Aorta (tissue), 5 donors: ENCODE measurements at places on chromosomes 16 and 17. TPM values are rescaled to one million over a fixed set of nuclear protein-coding genes. Genes with fewer than 3 reads are reported as not detected.

DNA sequence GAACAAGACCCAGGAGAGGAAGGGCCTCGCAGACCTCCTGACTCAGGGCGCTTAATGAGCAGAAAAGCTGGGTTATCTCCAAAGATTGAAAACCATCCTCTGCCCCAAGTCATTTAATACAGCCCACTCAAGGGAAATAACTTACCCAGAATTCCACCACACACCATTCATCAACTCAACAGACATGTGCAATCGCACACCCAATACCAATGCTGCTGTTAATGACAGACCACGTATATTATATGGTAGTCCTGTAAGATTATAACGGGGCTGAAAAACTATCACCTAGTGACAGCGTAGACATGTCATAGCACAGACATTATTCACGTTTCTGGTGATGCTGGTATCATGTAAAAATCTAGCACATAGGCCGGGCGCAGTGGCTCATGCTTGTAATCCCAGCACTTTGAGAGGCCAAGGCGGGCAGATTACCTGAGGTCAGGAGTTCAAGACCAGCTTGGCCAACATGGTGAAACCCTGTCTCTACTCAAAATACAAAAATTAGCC is 52.5 kb upstream of the HELZ start:
- DNase-seq = no peak
- no peak overlapping the region for H3K4me3 ChIP-seq
- no peaks in the 10 kb centered on the region for H3K4me1 ChIP-seq
- H3K36me3 ChIP-seq = no peaks in the 10 kb centered on the region

- no peaks in the 10 kb centered on the region for H3K27me3 ChIP-seq
- H3K4me3 ChIP-seq = no peak overlapping the region
- H3K4me1 ChIP-seq = peaks cover 2% of the 10 kb centered on the region
- no peaks in the 10 kb centered on the region for H3K36me3 ChIP-seq
Observed at GRCh38 chr16:79497606-79498350, 102.8 kb downstream of the MAF start.

GRCh38 chr17:39605492-39606433 is 2.0 kb downstream of the NEUROD2 start:
- no peak overlapping the region for H3K4me3 ChIP-seq
- no peaks in the 10 kb centered on the region for H3K4me1 ChIP-seq
- DNase-seq = no peak
- no peaks in the 10 kb centered on the region for H3K36me3 ChIP-seq
- no peaks in the 10 kb centered on the region for H3K27me3 ChIP-seq
- H3K27ac ChIP-seq = no peak overlapping the region

DNA sequence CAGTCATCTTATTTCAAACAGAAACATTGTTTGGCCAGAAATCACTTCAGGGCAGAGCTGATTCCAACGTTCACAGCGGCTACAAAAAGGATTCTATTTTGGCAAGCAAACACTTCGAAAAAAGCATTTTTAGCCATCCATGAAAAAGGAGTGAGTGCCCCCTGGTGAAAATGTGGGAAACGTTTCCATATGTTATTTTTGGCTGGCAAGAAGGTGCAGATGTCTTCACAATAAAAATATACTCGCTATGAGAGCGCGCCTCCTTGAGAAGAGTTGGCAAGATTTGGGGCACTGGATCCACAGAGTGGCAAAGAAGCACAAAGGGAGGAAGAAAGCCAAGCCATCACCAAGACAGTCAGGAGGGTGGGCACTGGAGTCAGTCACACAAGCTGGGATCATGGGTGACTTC is 191.1 kb downstream of the CHD9NB start:
- no peak for DNase-seq
- no peak overlapping the region for H3K27ac ChIP-seq
- H3K36me3 ChIP-seq = no peaks in the 10 kb centered on the region
- no peaks in the 10 kb centered on the region for H3K27me3 ChIP-seq

DNA sequence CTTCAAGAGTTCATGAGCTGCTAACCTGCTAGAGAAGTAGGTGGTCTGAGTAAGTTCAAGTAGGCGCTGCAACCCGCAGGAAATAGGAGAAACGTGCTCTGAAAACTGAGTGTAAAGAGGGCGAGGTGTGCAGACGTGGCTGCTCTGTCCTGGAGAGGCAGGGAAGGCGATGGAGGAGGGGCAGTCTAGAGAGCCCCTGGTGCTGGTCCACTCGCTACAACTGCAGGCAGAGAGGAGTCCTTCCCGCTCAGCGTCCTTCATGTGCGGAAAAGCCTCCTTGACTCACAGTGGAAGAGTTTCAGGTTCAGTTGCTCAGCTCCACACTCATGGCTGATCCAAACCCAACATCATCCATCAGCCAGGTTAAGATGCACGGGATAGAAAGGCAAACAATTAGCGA is 12.1 kb downstream of the ABCA3 start:
- H3K36me3 ChIP-seq = peaks cover 5% of the 10 kb centered on the region
- H3K4me3 ChIP-seq = no peak overlapping the region
- H3K27ac ChIP-seq = no peak overlapping the region
- H3K4me1 ChIP-seq = no peaks in the 10 kb centered on the region
- no peaks in the 10 kb centered on the region for H3K27me3 ChIP-seq

DNA sequence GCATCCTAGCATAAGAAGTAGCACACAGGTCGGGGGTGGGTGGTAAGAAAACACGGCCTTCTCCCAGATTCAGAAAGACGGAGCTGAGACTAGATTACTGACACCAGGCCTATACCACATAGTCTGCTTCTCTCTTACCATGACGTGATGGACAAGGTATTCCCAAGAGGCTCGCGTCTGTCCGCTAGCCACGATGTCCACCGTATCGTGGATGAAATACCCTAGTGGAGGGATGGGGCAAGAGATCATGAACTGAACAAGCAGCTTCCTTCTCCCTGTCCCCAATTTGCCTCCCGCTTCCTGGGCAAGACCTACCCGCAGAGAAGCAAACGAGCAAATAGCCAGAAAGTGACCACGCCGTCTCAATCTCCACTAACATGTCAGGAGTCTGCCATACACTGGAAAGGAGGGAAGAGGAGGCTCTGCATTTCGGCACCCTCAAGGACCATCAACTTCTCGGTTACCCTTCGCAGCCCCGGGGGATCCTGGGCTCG is 820 bp downstream of the TLCD1 start:
- DNase-seq = no peak
- no peak overlapping the region for H3K4me3 ChIP-seq
- peaks cover 6% of the 10 kb centered on the region for H3K36me3 ChIP-seq
- H3K27ac ChIP-seq = no peak overlapping the region
- peaks cover 6% of the 10 kb centered on the region for H3K4me1 ChIP-seq

DNA sequence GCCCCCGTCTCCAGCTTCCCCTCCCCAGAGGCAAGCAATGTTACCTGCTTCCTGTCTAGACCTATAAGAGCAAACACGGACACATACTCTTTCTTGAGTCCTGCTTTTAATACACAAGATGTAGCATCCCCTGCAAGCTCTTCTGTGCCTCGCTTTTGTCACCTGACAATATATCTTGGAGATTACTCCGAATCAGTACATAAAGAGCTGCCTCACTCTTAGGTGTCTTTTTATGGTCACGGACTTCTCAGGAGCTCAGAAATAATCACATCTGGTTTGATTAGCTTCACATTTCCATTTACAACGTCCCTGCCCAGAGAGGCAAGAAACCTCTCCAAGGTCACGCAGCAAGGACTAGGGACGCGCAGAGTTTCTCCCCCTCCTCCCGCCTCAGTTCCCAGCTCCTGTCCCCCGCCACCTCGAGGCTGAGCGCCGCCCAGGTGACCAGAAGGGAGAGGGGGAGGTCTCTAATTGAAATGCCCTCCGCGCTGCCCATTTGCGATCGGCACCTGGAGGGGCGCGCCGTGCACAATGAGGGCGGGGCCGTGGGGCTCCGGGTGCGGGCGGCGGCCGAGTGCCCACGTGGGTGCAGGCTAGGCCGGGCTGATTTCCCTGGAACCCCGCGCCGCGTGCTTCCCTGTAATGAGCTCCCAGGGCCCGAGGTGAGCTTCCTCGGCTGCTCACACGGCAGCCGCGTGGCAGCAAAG is 13.8 kb upstream of the SEZ6 start:
- H3K27ac ChIP-seq = no peak overlapping the region
- H3K27me3 ChIP-seq = no peaks in the 10 kb centered on the region
- no peaks in the 10 kb centered on the region for H3K36me3 ChIP-seq
- no peaks in the 10 kb centered on the region for H3K4me1 ChIP-seq
- H3K4me3 ChIP-seq = no peak overlapping the region
- DNase-seq = no peak

DNA sequence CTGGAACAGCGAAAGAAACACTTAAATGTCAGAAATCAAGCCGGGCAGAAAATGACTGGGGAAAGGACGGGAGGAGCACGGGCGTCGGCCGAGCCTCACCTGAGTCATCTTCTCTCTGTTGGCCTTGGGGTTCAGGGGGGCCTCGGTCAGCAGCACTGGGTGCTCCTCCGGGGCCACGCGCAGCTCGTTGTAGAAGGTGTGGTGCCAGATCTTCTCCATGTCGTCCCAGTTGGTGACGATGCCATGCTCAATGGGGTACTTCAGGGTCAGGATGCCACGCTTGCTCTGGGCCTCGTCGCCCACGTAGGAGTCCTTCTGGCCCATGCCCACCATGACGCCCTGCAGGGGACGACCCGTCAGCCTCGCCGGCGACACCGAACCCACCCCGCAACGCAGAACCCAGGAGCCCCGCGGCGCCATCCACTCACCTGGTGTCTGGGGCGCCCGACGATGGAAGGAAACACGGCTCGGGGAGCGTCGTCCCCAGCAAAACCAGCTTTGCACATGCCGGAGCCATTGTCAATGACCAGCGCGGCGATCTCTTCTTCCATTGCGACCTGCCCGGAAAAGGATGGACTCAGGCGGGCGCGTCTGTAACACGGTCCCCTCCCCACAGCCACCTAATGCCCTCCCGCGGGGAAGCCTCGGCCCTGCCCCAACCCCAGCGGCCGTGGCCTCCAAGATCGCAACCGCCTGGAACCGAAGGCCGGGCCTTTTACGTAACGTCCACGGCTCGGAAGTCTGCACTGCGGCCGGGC is 616 bp downstream of the ACTG1 start:
- H3K4me1 ChIP-seq = no peaks in the 10 kb centered on the region
- H3K4me3 ChIP-seq = peak overlapping the region; percentile 95
- no peak for DNase-seq
- peaks cover 19% of the 10 kb centered on the region for H3K36me3 ChIP-seq

- no peaks in the 10 kb centered on the region for H3K36me3 ChIP-seq
- H3K4me1 ChIP-seq = no peaks in the 10 kb centered on the region
- H3K4me3 ChIP-seq = no peak overlapping the region
- H3K27ac ChIP-seq = no peak overlapping the region
Observed at GRCh38 chr17:65455972-65456343, 105.5 kb downstream of the AXIN2 start.

GRCh38 chr16:30785126-30786106 is 1.6 kb downstream of the ZNF629 start:
- no peak for DNase-seq
- no peak overlapping the region for H3K4me3 ChIP-seq
- H3K4me1 ChIP-seq = no peaks in the 10 kb centered on the region

- no peak for DNase-seq
- H3K27me3 ChIP-seq = no peaks in the 10 kb centered on the region
- H3K27ac ChIP-seq = no peak overlapping the region
- H3K4me3 ChIP-seq = no peak overlapping the region
Observed at GRCh38 chr16:66416939-66417700, 10.0 kb upstream of the BEAN1 start.

DNA sequence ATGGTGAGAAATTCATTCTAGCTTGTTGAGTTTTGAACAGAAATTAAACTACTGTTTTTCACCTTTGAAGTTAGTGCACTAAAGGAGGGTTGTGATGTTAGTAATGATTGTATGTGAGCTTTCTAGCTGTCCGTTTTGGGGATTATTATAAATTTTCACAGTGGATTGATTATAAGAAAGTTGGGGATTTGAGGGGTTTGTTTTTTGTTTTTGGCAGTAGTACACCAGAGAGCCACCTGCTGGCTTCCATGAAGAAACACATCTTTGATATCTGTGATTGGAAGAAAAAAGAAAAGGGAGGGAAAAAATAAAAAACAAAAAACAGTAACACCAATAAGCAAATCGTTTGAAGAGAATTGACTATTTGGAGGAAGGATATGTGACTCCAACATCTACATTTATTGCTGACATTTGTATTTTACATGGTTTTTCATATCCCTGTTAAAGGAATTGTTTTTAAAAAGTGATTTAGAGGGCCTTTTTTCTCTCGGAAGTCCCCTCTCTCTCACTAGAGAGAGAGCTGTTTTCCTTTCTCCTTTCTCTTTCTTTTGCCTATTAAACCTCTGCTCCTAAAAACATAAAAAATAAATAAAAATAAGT is 1469.5 kb upstream of the GOT2 start:
- H3K4me3 ChIP-seq = no peak overlapping the region
- no peak for DNase-seq
- H3K27ac ChIP-seq = no peak overlapping the region
- no peaks in the 10 kb centered on the region for H3K4me1 ChIP-seq
- H3K27me3 ChIP-seq = no peaks in the 10 kb centered on the region

- DNase-seq = no peak
- no peaks in the 10 kb centered on the region for H3K4me1 ChIP-seq
- H3K27me3 ChIP-seq = no peaks in the 10 kb centered on the region
- no peaks in the 10 kb centered on the region for H3K36me3 ChIP-seq
- no peak overlapping the region for H3K4me3 ChIP-seq
Observed at GRCh38 chr17:4576729-4577322, 7.5 kb upstream of the SMTNL2 start.

DNA sequence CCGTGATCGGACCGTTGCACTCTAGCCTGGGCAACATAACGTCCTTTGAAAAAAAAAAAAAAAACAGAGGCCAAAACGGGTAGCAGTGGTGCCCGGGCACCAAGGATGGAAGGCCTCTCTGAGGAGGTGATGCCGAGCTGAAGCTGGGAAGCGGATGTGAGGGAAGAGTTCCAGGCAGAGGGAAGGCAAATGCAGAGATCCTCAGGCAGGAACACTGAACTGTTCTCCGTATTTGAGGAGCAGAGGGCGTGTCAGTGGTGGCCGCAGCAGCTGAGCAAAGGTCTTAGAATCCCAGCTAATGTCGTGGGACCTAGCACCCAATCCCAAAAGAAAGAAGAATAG is 656 bp upstream of the KCTD13 start:
- no peaks in the 10 kb centered on the region for H3K4me1 ChIP-seq
- DNase-seq = peak; percentile 54
- no peak overlapping the region for H3K27ac ChIP-seq
- peak overlapping the region; percentile 80 for H3K4me3 ChIP-seq
- no peaks in the 10 kb centered on the region for H3K27me3 ChIP-seq

Gene LPCAT2
- total RNA-seq = 36.6 TPM

Gene KRTAP16-1
- total RNA-seq = not detected

Gene ANKS4B
- not detected for total RNA-seq

Gene GABARAP
- total RNA-seq = 430 TPM

Gene ZFPM1
- 4.1 TPM for total RNA-seq

Gene ATP1B2
- total RNA-seq = 2.0 TPM

Gene ARSG
- total RNA-seq = 3.8 TPM

Gene TLCD2
- total RNA-seq = 9.5 TPM

Gene GRAPL
- 6.6 TPM for total RNA-seq
